ENCODE measurements at places on chromosomes 16 and 17. TPM values are rescaled to one million over a fixed set of nuclear protein-coding genes. Genes with fewer than 3 reads are reported as not detected.

SEZ6L2 gene
- polyA plus RNA-seq: 3.4 TPM

SPIRE2 gene
- 2.2 TPM for polyA plus RNA-seq

ADGRG1 gene
- polyA plus RNA-seq: 125 TPM

NHERF1 gene
- 36.3 TPM for polyA plus RNA-seq

OTOP3 gene
- polyA plus RNA-seq: not detected

RUNDC3A gene
- polyA plus RNA-seq: 1.2 TPM

NPIPA3 gene
- polyA plus RNA-seq: 1.5 TPM

TLE7 gene
- not detected for polyA plus RNA-seq

CFAP119 gene
- 7.6 TPM for polyA plus RNA-seq

FBXL16 gene
- polyA plus RNA-seq: 0.53 TPM

DNA sequence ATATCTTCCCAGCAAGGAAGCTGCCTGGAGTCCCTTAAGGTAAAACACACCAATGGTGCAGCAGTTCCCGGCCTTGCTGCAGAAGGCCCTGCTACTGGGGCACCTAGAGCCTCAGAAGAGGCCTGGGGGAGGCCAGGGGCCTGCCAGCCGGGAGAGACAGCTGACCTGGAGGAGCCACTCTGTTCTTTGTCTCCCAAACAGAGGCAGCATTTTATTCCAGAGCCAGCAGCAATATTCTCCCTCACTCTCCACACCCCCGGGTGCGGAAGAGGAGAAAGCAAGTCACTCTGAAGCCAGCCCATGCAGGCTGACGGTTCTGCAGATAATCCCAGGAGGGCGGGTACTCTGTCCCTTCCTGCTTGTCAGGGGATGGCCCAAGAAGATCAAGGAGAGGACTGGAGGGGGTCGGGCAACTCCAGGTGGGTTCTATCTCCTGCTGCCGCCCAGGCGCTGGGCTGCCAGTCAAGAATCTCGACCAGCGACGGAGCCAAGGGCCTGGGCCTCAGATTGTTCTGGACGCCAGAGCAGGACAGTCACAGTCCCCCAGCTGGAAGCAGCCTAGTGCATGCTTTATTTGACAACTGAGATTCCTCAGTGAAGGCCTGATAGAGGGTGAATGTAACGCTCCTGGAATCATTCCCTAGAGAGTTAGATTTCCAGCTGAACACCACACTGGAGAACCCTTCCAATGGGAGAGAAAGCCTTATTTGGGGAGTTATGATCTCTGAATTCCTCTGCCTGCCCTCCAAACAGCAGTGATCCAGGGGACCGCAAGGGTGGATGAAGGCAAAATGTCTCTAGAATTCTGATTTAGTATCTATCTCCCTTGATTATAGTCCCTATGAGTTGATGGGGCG, 1.1 kb upstream of the KIFC3 start:
- no peak for DNase-seq

DNA sequence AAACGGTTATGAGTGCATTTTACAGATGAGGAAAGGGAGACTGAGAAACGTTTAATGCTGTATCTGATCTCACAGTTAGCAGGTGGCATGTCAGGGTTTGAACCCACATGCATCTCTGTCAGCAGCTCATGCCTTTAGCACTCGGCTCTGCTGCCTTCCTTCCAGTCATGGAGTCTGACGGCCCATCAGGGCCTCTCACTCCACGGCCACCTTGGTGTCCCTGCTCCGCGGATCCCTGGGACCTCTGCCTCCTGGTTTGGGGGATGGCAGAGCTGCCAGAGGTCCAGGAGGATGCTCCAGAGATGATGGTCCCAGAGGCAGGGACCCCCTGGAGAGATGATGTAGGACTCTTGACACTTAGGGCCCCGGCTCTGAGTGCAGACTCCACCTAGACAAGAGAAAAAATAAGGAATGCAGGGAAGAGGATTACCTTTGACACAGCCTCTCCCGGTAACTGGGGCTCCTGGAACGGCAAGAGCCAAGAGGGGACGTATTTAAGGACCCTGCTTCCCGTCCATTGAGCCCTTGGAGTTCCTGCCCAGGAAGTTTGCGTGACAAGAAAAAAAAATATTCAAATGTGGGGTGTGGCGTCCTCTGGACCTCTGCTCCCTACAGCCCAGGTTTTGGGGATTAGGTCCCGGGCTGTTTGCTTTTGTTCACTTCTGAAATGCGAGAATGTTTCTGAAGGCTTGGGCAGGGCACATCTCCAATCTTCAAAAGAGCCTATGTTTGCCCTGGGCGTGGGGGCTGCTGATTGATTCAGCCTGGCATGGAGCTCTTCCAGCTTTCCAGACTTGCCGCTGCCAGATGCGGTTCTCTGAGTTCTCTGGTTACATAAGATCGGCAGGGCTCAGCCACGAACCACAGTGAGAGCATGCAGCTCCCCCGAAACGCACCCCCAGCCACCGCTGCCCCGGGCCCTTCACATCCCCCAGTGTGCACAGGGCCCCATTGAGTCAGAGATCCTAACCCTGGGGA, at the start of gene ALDH3A1:
Gene ALDH3A1, minus strand, starts transcription at position 470 of the 978 bp plus-strand sequence. CDS start 3,169 bp downstream, outside the sequence.
- DNase-seq: no peak

GRCh38 chr16:24700549-24701392, 28.7 kb upstream of the TNRC6A start:
- DNase-seq: peak; percentile 85

GRCh38 chr17:30858556-30859250, 26.9 kb downstream of the ATAD5 start:
- no peak for DNase-seq

- DNase-seq: peak; percentile 82
Measured at GRCh38 chr16:70577256-70577698, 53.7 kb downstream of the SF3B3 start.

DNA sequence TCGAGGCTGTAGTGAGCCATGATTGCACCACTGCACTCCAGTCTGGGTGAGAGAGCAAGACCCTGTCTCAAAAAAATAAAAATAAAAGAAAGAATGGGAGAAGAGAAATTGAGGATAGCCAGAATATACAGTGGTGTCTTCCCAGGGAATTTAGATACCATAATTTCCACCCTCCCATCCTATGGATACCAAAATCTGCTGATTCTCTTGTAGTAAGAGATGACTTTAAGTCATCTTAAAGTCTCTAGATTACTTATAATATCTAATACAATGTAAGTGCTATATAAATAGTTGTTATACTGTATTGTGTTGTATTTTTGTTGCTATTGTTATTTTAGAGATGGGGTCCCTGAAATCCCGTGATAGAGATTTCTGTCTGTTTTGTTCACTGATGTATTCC, 1.5 kb upstream of the ERAL1 start:
- no peak for DNase-seq

- peak; percentile 29 for DNase-seq
Measured at GRCh38 chr16:66605177-66605978, 874 bp downstream of the CMTM3 start.

GRCh38 chr17:37137070-37137610, 188.4 kb downstream of the AATF start:
- no peak for DNase-seq

GRCh38 chr17:79478051-79478461, 132.8 kb downstream of the RBFOX3 start:
- DNase-seq: no peak

- DNase-seq: no peak
Measured at GRCh38 chr17:75998327-75998795, 2.3 kb upstream of the CDK3 start.

DNA sequence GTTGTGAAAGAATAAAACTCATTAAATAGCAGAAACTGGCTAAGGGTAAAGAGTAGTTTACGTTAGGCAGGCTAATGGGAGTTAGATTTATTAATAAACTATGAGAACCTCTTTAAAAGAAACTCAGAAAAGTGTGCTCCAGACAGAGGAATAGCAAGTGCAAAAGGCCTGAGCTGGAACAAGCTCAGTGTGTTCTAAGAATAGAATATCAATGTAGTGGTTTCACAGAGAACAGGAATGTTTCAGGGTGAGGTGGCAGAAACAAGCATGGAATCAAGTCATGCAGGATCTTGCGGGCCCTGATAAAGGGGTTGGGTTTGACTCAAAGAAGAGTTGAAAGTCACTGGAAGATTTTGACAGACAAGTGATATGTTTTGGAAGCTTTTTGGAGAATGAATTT, 164.0 kb upstream of the HS3ST3A1 start:
- peak; percentile 37 for DNase-seq

DNA sequence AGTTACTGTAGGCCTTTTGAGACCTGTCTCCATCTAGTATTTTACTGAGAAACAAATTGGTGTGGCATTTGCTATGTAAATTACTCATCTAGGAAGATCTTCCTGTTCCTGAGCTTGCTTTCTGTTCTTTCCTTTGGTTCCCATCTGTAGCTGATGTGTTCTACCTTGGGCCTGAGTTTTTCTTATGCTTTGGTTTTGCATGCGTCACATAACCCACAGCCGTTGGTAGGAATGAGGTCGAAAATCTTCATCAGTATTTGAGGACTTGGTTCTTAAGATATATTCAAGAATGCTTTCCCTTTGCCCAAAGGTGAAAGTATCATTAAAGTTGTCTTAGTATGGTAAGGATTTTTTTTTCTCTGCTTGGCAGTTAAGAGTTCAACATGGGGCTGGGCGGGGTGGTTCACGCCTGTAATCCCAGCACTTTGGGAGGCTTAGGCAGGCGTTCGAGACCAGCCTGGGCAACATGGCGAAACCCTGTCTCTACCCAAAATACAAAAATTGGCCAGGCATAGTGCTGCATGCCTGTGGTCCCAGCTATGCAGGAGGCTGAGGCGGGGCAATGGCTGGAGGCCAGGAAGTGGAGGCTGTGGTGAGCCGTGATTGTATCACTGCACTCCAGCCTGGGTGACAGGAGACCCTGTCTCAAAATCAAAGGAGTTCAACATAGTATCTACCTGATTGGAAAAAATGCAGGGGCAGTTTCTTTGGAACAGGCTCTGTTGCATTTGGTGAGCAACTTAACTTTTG, 28.8 kb downstream of the IST1 start:
- DNase-seq: no peak

GRCh38 chr16:19524616-19525384, 1.1 kb downstream of the CCP110 start:
- DNase-seq: peak; percentile 59
